ENCODE measurements at places on chromosomes 3 and 15. TPM values are rescaled to one million over a fixed set of nuclear protein-coding genes. Genes with fewer than 3 reads are reported as not detected.

- DNase-seq, result no peak
These were observed 41.8 kb downstream of the CBLB start for GRCh38 chr3:105826778-105827634.

- DNase-seq, result peak; percentile 5
These were observed 403.8 kb upstream of the ADAMTS9 start for GRCh38 chr3:65091565-65091964.

DNA sequence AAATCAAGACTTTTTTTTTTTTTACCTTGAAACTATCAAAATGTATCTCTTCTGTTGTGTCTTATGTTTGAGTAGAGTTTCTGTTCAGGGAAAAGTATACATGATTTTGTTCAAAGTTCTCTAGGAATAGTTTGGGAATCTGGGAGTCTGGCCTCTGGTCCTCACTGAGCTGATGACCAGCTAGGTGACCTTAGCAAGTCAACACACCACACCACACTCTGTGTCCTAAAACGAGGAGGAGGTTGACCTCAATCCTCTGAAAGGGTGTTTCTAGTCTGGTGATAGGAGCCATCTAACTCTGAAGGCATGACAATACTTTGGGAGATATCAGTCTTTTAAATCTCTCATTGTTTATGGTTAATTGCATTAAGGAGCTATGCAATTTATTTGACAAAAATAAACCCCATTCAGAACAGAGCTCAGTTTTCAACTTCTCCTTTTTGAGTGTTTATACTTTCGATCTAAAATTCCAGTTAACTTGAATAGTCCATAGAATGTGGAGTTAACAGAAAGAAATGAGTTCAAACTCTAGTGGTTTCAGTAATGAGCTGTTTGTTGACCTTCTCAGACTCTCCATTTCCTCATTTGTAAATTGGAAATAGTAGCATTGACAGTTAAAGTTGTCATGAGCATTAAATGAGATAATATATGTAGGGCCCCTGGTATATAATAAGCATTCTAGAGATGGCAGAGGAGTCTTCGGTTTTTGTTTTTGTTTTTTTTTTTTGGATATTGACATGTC is 112.2 kb upstream of the LRRN1 start:
- DNase-seq, result no peak

DNA sequence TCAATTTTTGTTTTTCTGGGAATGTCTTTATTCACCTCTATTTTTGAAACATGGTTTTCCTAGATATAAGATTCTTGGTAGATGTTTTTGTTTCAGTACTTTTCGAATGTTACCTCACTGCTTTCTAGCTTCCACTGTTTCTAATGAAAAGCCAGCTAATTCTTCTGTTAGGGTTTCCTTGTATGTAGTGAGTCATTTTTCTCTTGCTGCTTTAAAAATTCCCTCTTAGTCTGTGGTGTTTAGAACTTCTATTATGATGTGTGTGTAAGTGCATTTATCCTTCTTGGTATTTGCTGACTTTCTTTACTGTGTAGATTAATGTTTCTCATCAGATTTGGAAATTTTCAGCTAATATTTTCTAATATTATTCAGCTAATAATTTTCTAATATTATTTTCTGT is 151.1 kb upstream of the OSTN start:
- no peak for DNase-seq

DNA sequence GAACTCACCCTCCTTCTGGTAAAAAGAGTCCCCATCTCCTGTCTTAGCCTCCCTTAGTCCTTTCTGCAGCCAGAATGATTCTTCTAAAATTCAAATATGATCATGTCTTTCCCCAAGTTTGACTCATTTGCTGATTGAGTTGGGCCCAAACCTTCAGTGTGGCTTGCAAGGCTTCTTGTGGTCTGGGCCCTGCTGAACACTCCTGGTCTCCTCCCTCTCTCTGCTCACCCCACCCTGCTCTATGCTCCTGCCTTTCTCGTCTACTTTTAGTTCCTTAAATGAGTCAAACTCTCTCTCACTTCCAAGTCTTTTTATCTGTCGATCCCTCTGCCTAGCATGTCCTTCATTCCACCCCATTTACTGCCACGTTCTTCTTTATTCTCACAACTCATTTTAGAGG is 72.6 kb downstream of the CCR1 start:
- DNase-seq, result no peak

GRCh38 chr15:85430406-85431204 is 50.2 kb downstream of the AKAP13 start:
- no peak for DNase-seq

DNA sequence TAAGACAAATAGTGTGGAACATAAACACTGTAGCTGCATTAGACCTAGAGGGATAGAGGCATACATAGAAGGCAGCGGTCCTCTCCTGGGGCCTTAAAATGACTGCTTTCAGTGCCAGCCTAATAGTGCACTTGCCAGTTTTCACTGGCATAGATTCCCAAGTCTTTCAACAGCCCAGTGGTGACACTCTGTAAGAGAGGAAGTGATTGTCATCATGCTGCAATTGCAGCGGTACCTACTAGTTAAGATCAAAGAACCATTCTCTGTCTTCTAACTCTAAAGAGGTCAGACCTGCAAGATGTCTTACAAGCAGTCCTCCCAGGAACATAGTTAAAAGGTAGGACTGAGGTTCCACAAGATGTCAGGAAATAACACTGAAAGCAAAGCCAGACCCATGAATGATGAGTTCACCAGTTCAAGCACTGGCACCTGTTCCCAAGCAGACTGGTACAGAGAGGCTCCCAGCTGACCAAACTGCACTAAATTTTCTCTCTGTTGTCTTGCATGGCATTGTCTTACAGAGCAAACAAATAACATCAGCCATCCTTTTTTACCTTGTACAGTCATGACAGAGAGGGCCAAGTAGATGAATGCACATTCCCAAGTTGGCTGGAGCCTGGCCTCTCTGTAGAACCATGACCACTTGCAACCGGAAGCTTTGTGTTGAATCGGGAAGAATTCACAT is 100.5 kb upstream of the SKOR1 start:
- DNase-seq, result no peak

- no peak for DNase-seq
These were observed 146.1 kb upstream of the UMPS start for GRCh38 chr3:124584245-124584551.

DNA sequence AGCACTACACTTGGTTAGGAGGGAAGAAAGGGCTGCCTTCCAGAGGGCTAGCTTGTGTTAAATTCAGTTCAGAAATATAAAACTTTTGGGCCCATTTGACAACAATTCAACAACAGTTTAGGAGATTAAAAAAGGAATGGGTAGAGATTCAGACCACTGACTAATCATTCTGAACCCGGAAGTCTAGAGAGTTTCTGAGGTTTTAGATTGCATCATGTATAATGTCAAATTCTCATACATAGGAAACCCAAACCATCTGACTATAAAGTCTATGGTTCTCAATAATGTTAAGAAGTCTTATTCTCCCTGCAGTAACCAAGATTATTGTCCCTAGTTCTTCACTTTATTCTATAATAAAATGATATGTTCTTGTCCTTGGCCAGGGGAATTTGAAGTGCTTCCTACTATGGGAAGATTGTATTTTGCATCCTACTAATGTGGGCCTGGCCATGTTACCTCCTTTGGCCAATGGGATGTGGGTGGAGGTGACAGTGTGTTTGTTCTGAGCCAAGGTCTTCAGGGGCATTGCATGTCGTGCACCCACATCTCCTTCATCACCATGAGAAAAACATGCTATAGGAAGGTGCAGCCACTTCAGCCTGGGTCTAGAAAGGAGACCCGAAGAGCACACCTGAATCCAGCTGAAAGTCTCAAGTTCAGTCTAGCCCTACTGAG is 66.4 kb upstream of the CCNL1 start:
- DNase-seq, result peak; percentile 36

STRA6 gene
- 52.7 TPM for total RNA-seq

ANO10 gene
- 54.0 TPM for total RNA-seq

TM4SF18 gene
- not detected for total RNA-seq

P3H2 gene
- 51.8 TPM for total RNA-seq

Data from fibroblast of villous mesenchyme (primary cell).